Activated CD4-positive, alpha-beta T cell treated with anti-CD3 and anti-CD28 coated beads, Interleukin-2, amount 50 U/mL, for 48 hours (primary cell): ENCODE measurements at places on chromosomes 5 and 9.

DNA sequence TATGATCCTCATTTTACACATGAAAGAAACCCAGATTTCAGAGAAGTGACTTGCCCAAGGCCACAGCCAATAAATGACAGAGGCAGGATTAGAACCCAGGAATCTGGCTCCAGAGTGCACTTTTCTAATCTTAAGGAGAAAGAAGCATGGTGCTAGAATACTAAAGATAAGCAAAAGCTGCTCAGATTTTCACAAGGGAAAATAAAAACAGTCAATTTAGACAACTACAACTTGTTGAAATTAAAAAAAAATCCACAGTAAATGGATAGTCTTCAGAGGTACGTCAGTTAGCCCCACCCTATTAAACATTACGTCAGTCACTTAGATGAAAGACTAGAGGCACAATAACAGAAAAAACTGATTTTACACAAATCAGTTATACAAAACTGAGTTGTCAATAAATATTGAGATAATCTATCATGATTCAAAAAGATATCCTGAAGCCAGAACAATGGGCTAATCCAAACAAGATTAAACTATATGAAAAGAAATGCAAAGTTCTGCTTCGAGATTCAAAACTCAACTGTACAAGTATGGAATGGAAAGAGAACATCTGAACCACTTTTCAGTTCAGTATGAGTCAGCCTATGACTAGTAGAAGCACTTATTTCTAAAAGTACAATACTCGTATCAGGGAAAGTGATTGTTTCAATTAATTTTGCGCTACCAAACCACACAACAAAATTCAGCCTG lies 9.3 kb downstream of the TMEM245 start:
- no peak for DNase-seq

- no peak for DNase-seq
These were observed 2.8 kb downstream of the MELK start for GRCh38 chr9:36575411-36575882.

DNA sequence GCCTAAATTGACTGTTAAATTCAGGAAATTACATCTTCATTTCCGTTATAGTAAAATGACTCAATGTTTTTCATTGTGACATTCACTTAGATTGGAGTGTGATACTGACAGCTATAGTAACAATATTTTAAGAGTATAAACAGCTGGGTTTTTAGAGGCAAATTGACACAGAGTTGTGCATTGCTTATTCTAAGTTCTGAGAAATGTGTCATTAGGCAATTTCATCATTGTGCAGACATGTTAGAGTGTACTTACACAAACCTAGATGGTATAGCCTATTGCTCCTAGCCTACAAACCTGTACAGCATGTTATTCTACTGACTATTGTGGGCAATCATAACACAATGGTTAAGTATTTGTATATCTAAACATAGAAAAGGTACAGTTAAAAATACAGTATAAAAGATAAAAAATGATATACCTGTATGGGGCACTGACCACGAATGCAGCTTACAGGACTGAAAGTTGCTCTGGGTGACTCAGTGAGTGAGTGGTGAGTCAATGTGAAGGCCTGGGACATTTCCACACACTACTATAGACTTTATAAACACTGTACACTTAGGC lies 132.7 kb downstream of the PDE4D start:
- peak; percentile 12 for DNase-seq

GRCh38 chr5:140553657-140554056 lies 3.6 kb downstream of the SRA1 start:
- no peak for DNase-seq

- no peak for DNase-seq
These were observed 36.5 kb downstream of the NSUN2 start for GRCh38 chr5:6596388-6596787.

DNA sequence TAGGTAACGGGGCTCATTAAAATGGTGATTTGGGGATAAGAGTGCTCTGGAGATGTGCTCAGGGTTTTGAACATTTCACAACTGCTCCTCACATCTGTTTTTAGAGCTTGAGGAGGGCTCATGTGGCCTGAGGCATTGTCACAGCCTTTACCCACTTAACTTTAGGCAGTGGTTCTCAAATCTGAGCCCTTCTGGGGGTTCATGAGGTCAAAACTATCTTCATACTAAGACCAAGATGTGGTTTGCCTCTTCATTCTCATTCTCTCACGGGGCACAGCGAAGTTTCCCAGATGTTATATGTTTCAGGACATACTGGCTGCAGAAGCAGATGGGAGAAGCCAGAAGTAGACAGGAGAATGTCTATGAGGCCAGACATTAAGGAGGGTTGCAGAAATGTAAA lies 38.4 kb downstream of the STXBP1 start:
- no peak for DNase-seq

DNA sequence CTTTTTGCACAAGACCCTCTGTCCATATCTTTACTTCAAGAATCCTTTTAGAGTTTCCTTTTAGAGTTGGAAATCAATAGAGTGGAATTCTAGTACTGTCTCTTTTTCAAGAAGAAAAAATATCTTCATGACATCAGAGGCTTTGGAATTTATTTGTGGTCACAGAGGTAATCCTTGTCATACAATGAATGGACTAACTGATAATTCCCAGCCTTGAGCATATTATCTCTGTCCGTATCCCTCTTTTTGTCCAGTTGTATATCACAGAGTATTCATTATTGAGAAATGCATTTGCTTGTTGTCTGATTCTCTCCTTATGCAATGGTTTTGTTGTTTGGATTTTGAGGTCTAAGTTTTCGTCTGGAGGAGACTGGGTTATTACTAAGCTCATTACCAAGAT lies 82.0 kb upstream of the HAPLN1 start:
- no peak for DNase-seq

GRCh38 chr9:37954581-37954981 lies 50.7 kb upstream of the SLC25A51 start:
- no peak for DNase-seq

DNA sequence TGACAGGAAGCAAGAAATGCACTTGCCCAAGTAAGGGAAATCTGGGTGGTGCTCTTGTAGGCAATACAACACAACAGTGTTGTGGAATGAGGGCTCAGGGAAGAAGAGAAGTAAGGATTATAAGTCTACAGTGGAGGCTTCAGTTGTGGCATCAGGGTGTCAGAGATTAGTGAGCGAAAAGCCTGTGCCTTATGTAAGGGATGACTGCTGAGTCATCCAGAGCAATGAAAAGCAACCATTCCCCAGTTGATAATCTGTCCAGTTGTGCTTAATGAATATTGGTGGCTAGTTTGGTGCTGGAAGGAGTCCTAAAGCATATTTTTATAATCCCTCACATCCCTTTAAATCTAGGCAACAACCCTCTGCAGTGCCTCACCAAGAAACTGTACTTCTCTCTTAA lies 42.0 kb downstream of the FBXO38 start:
- DNase-seq, result no peak

DNA sequence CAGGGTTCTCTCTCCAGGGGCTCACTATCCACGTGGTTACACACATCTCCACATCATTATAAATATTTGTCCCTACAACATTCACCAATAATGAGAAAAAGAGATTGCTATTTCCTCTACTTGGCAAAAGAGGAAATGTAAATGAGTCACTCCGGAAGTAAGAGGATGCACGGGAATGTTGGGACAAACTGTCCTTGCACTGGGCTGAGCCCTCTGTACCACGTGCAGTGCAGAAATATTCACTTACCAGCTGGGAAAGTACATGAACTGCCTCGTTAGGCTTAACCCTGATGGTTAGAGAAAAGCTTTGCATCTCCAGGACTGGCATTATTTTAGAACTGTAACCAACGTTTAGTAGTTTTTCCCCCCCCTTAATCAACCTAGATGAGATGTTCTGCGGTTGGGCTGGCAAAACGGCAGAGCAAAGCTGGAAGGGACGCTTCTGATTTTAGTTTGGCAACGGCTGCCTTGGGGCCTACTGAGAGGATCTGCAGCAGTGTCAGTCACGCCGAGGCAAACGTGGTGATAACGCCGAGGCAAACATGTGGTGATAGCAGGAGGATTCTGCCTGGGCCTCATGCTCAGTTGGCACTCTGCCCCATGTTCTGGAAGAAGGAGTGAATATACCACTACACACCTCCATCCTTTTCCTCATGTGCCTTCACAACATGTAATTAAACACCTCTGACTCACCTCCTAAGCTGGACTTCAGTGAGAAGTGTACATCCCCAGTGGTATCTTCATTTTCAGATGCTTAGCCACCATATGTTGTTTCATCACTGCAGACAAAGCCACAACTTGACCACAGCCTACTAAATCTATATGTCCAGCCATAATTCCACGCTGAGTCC lies 661.4 kb upstream of the KLF4 start:
- no peak for DNase-seq

- no peak for DNase-seq
These were observed 97.4 kb upstream of the ALDH1A1 start for GRCh38 chr9:73050065-73050816.

DNA sequence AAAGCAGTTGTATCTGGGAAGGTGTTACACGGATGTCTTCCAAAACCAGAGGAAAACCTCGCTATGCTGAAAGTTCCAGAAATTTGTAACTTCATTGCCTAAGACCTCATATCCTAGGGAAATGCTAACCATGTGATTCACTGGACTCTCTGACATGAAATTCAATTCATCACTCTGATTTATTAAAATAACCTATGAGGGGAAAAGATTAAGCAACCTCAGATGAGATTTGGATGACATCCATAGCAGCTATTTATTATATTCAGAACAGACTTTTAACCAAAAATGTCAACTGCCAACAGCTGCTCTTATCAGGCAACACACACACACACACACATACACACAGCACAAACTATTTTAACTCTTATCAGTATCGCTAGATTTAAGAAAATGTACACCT lies 1006.4 kb upstream of the CTNND2 start:
- DNase-seq, result no peak

DNA sequence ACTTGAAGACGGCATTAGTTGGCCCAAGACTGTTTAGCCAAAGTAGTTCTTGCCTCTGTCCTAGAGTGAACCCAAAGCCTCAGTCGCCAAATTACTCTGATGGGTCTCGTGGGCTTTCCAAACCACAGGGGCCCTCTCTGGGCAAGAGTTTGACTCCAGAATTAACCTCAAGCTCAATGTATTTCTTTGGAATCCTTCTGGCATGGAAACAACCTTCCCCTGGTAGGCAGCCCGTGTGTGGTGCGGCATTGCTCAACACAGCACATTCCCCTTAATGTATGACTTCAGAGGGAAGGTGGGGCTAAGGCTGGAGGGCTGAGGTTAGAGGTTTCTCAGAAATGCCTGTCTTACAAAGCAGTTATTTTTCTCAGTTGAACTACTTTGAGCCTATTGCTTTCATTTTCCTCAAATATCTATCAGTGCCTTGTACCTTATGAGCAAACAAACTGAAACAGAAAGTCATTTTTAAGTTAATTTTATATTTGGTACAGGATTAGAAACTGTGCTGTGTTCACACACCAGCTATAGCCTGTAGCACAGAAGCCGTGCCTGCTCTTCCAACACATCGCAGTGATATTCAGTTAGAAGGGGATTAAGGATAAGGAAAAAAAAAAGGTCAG lies 123.9 kb upstream of the HAPLN1 start:
- no peak for DNase-seq

DNA sequence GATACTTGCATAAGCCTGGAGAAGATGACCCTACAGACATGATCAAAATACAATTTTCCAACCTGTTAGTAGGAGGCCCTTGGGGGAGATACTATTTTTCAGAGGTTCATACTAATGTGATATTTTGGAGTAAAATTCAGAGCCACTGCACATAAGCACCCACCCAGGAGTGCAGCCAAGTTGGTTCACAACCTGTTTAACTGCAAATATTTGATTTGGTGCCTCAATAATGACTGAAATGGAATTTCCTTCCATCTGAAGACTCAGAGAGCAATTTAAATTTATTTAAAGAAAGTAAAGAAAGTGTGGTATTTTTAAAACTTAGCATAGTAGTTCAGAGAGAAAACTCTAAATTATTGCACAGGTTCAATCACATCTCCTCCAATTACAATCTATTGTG lies 77.5 kb upstream of the FBN2 start:
- no peak for DNase-seq

DNA sequence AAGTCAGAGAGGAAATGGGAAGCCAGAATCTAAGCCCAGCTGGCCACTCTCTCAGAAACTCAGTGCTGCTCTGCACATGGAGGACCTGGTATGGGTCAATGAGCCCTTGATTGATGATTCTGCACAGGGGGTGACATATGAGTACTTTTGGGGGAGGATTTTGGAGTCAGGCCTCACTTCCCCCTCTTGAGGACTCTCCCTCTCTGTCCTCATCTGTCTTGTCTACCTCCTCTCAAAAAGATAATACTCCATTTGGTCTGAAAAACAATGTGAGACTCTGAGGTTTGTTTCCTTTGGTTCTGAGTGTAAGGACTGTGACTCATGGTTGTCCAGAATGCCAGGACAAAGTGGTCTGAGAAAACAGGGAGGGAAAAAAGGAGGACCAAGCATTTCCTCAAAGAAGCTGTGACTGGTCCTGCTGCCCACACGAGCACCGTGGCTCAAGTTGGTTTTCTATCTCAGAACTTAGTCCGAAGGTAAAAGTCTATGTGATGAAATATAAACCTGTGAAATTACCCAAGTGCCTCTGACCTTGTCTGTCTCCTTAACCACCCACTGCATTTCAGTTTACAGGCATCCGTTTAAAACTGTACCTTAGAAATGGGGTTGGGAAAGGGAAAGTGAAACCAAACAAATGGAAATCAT lies 11.1 kb downstream of the TTC39B start:
- no peak for DNase-seq

DNA sequence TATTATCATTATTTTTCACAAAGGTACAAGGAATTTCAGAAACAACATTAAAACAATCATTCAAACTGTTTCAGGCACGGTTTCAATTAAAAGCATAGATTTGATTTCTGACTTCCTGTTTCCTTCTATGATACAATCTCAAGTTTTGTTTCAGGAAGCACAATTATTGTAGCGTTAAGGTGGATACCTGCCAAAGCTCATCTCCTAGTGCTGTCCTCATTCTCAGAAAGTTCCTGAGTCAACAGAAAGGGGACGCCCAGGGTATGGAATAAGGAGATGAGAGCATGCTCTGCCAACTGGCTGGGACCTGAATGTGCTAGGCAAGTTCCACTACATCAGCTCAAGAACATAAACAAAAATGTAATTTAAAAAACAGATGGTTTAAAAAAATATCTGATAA lies 2.0 kb upstream of the TRIM14 start:
- no peak for DNase-seq

- no peak for DNase-seq
These were observed 10.8 kb downstream of the SEPTIN8 start for GRCh38 chr5:132766020-132766805.

DNA sequence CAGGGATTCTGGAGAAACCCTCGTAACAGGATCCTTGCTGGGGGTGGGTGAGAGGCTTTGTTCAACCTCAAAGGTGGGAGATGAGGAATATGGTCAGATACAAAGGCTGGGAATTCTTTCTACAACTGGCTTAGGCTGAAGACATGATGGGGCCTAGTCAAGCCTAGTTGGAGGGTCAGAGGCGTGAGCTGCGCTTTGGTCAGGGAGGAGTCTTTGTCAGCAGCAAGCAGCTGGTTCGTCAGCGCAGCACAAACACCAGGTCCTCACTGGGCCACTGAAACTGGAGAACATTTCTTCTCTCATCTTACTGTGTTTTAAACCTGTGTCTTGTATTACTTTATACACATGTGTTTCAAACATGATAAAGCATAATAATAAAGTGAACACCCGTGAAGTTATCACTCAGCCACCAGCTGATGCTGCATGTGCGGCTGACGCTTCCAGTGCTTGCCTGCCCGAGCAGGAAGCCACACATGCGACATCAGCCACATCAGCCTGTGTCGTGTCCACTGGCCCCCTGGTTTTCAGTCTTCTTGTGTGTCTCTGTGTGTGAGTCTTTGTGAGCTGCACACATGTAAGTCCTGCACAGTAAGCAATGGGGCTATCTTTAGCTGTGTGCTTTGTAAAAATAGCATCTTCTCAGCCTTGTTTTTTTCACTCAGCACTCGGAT lies 81.5 kb downstream of the WNK2 start:
- peak; percentile 2 for DNase-seq

GRCh38 chr9:89967527-89967926 lies 362.7 kb downstream of the GADD45G start:
- DNase-seq, result no peak
